GM13977 (cell line): ENCODE measurements at places on chromosomes 3 and 15.

GRCh38 chr3:169509359-169509758 is 154.2 kb downstream of the MECOM start:
- DNase-seq = no peak

DNA sequence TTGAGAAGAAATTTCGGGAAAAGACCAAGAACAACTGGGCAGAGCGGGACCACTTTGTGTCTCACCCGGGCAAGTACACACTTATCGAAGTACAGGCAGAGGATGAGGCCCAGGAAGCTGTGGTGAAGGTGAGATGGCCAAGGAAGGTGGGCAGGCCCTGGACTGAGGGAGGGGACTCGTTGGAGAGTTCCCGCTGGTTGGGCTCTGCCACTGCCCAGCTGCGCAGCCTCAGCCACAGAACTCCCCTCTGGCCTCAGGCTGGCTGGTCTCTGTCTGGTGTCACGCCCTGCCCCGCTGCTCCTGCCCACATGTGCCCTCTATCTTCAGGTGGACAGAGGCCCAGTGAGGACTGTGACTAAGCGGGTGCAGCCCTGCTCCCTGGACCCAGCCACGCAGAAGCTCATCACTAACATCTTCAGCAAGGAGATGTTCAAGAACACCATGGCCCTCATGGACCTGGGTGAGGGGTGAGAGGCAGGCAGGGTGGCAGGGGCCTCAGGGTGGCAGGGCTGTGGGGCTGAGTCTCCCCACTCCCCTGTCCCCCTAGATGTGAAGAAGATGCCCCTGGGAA is 2.4 kb downstream of the PARP3 start:
- no peak for DNase-seq

DNA sequence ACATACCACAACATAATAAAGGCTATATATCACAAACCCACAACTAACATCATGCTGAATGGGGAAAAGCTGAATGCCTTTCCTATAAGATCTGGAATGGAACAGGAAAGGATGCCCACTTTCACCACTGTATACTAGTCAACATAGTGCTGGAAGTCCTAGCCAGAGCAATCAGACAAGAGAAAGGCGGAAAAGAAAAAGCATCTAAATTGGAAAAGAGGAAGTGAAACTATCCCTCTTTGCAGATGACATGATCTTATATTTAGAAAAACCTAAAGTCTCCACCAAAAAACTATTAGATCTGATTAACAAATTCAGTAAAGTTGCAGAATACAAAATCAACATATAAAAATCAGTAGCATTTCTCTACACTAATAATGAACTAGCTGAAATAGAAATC is 14.6 kb upstream of the PIK3CA start:
- DNase-seq = no peak

DNA sequence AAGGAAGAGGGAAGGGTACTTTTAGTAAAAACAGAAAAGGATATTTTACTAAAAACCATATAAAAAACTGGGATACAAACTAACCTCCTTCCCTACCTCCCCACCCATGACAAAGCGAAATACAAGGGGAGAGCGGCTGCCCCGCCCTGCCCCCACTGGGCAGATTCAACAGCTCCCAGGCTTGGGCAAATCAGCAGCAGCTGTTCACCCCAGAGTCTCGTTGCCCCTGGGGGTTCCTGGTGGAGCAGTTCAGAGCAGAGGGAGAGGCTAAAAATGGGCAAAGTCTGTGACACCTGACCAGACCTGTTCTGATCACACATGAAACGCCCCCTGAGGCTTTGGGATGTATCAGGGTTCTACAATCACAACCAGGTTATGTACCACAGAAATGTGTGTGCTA is 2.5 kb upstream of the ETFA start:
- DNase-seq = no peak

GRCh38 chr3:168722091-168722490 is 626.4 kb upstream of the GOLIM4 start:
- DNase-seq = no peak

GRCh38 chr3:60542995-60543394 is 708.3 kb downstream of the FHIT start:
- DNase-seq = no peak

GRCh38 chr15:29170521-29170920 is 99.1 kb downstream of the NSMCE3 start:
- no peak for DNase-seq

DNA sequence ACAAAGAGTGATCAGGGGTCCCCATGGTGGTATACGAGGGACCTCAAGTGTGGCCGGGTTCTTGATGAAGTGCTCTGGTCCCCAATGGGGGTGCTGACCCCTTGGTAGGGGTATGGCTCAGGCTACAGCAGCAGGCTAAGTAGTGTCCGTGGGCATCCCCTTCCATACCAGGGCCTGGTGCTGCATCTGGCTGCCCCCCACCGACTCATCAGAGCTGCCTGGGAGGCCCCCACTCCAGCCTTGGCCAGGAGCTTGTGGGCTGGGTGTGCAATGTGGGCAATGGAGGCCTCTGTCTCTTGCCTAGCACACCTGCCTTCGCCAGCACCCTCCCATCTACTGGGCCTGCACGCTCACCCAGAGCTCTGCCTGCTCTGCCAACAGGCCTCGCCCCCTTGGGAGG is 59.0 kb upstream of the SEC13 start:
- DNase-seq = no peak

GRCh38 chr3:109973733-109974132 is 636.4 kb upstream of the DPPA4 start:
- no peak for DNase-seq

GRCh38 chr15:76347482-76348055 is 11.0 kb downstream of the ISL2 start:
- no peak for DNase-seq

GRCh38 chr3:69784954-69785514 is 45.8 kb downstream of the MITF start:
- no peak for DNase-seq

DNA sequence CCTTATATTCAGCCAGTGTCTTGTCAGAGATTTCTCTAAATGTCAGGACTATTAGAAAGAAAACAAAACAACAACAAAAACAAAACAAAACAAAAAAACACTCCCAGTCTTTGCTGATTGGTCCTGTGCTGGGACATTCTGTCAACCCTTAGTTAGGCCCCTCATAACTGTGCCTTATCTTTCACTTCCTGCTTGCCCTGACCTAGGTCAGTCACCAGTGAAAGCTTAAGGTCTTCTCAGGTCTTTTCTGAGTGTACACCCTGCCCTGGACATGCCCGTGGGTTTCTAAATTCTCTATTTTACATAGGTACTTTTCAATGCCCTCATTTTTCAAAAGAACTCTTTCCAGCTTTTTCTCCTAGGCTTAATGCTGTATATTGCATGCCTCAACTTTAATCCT is 454.1 kb downstream of the GRM7 start:
- no peak for DNase-seq
